Memory B cell (primary cell): ENCODE measurements at places on chromosomes 7 and 10.

GRCh38 chr7:135808206-135808605, 59.6 kb upstream of the FAM180A start:
- DNase-seq = no peak

- DNase-seq = no peak
These were observed 167.7 kb upstream of the ADO start for GRCh38 chr10:62636825-62637248.

DNA sequence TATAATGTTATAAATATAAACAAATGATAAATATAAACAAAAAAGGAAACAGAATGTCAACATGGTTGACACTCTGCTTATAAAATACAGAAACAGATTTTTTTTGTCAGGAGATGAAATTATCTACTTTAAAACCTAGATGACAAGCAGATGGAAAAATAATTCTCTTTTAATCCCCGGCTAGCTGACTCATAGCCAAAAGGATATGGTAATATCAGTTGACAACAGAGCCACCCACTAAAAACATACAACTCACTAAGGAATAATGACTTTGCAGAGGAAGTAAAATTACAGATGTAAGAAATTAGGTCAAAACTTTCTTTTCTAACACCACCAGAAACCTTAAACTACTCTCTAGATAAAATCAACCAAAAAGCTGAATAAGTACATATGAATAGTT, 131.1 kb upstream of the ABCB5 start:
- no peak for DNase-seq

DNA sequence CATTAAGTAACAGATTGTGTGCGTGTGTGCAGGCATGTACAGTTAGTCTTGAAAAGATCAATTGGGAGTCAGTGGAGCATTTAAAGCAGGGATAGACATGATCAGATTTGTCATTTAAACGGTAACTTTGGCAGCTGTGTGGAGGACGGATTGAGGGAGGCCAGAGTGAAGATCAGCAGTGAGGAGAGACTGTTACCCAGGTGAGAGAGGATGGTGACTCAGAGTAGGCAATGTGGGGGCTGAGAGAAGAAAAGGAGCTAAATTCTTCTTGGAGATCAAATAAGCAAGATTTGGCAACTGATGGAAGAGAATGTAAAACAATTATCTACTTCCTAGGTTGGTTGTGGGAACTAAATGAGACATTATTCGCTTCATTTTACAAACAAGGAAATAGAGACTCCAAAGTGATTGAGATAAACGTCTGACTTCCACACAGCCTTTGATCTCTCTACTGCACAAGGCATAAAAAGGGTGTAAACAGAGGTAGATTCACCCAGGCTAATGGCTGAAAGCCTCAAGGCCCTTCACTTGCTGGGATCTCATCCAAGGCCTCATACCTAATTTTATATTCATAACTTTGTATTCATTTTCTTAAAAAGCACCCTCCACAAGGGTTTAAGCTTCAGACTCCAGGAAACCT, 665.1 kb upstream of the GALNT17 start:
- no peak for DNase-seq

DNA sequence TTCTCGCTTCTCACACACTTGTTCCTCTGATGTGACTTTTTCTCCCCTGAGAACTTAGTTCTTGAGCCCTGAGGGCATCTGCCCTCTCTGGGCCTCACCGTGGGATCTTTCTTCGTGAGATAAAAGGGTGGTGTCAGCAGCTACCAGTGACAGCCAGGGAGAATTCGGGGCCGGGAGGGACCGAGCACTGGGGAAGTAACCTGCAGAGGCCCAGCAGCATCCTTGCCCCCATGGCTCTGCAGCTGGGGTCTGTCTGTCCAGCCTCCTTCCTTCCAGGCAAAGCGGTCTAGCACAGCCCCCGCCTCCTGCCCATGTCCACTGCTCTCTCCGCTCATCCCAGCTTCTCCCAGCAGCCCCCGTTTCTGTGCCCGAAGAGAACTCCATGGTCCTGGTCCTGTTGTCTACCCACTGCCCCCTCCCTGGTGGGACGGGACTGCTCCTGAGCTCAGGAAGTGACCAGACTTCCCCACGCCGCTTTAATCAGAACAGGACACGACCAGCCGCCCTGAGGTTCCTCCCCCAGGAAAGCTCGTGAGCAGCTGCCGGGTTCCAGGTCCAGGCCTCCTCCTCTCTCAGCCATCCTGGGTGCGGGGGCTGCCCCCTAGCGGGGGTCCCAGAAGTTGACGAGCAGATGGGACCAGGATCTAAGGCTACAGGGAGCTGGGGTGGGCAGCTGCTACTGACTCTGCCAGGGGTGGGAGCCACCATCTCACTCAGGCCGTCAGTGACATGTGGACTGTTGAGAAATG, 187.5 kb downstream of the WDR37 start:
- no peak for DNase-seq

- DNase-seq = peak; percentile 62
These were observed 122.3 kb upstream of the LYZL2 start for GRCh38 chr10:30751678-30752331.

DNA sequence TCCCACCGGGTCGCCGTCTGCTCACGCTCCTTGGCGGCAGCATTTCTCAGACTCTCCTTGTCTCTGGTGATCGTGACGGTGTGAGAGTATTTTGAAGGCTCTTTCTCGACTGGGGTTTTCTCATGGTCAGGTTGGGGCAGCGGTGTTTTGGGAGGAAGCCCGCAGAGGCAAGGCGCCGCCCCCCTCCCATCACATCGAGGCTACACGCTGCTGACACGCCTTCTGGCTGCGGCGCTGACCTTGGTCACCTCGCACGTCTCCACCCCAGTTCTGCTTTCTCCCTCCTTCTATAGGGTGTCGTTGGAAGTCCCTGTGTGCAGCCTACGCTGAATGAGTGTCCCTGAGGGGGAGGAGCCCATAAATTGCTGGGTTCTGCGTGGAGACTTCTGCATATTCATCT, 55.2 kb downstream of the GLRX3 start:
- no peak for DNase-seq

GRCh38 chr7:116786791-116787443, 75.5 kb upstream of the CAPZA2 start:
- DNase-seq = peak; percentile 52

- DNase-seq = peak; percentile 25
These were observed 27.0 kb upstream of the ZPBP start for GRCh38 chr7:50119815-50120637.

DNA sequence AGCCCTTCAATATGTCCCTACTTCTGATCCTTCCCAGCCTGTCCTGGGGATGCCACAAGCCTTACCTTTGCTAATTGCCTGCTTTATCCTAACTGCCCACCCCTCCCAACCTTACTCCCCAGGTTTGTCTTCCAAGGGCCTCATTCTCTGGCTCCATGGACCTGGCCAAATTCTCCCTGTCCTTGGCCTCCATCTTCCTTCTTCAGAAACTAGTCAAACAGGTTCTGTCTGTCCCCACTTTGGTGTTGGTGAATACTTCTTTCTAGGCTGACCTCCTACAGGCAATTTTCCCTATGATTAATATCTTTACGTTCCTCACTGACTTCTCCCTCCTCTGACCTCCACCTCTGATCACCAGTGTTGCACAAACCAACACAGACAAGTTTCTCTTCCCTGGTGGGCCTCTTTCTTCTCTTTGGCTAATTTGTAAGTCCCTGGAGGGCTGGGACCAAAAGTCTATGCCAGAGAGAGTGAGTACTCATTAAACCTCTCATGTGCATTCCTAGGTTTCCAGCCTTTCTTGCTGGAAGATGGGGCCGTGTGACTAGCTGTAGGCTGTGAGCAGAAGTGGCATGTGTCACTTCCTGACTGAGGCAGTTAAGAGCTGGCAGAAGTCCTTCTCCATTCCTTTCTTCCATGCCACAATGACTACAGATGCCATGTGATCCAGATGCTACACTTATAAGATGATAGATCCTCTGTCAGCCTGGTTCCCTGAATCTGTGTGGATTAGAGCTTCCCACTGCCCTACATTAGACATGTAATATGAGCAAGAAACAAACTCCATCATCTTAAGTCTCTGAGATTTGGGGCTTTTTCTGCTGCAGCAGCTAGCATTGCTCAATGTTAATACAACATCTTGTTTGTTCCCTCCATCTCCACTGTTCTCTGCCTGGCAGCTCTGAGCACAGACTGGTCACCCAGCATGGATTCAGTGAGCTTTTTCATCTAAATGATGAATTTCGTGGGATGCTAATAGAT, 382.7 kb downstream of the RPS24 start:
- no peak for DNase-seq

GRCh38 chr10:17445400-17445998, 8.9 kb downstream of the ST8SIA6 start:
- no peak for DNase-seq

- no peak for DNase-seq
These were observed 14.7 kb upstream of the SLC16A9 start for GRCh38 chr10:59724098-59724938.

- no peak for DNase-seq
These were observed 24.3 kb upstream of the LAMB1 start for GRCh38 chr7:108027239-108027638.

DNA sequence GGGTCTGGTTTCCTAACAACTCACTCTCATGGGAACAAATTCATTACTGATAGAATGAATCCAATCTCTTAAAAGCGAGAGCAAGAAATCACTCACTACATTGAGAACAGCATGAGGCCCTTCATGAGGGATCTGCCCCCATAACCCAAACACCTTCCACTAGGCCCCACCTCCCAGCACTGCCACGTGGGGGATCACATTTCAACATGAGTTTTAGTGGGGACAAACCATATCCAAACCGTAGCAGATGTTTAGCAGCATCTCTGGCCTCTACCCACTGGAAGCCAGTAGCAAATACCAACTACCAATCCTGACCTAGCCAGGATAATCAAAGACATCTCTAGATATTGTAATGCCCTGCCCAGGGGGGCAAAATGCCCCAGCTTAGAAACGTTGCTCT, 243.9 kb downstream of the ARHGAP21 start:
- DNase-seq = no peak

DNA sequence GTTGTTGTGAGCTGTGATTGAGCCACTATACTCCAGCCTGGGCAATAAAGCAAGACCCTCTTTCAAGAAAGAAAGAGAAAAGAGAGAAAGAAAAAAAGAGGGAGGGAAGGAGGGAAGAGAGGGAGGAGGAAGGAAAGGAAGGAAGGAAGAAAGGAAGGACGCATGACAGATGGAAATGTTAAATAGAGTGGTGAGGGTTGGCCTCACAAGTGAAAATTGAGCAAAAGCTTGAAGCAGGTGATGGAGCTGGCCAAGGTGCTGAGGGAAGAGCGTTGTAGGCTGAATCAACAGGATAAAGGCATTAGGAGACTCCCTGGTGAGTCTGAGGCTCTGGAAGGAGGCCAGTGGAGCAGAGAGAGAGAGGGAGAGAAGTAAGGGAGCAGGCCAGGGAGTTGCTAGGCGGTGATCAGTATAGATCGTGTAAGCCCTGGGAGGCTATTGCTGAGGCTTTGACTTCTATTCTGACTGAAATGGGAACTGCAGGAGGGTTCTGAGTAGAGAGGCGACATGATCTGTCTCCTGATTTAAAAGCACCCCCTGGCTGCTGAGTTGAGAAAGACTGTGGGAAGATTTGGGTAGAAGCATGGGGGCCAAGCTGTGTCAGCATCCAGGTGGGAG, 26.5 kb upstream of the TMEM248 start:
- DNase-seq = no peak

- DNase-seq = no peak
These were observed 160.4 kb downstream of the HDAC9 start for GRCh38 chr7:18655912-18656311.

DNA sequence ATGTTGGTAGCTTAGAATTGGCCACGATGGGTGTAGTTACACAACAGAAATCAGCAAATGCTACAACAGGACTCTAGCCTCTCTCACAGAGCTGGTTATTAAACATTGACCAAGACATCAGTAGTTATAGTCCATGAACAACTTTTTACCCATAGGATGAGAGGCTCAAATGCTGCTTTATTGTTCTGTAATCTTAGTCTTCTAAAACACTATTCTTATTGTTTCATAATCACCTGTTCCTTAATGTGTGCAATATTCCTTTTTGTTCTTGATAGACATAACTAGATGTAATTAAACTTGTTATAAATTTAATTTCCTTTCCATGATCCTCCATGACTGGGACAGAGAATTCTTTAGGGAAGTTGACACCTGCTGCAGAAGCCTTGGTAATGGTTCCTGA, 356.9 kb downstream of the EXOC4 start:
- no peak for DNase-seq

DNA sequence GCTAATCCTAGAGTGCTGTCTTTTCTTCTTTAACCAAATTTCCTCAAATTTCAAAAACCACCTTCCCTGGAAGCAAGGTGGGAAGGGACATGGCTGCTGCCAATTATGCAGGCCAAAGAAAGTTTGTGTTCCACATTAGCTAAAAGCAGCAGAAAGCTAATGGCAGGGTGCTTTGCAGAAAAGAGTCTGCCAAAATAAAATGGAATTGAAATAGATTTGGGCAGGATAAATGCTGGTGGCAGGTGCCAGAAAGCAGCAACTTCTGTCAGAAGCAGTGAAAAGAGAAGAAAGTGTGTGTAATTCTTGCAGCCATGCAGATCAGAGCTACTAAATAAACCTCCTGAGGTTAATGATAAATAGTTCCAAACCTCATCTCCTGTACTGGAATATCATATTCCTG, 275.5 kb downstream of the ABCA13 start:
- DNase-seq = no peak

DNA sequence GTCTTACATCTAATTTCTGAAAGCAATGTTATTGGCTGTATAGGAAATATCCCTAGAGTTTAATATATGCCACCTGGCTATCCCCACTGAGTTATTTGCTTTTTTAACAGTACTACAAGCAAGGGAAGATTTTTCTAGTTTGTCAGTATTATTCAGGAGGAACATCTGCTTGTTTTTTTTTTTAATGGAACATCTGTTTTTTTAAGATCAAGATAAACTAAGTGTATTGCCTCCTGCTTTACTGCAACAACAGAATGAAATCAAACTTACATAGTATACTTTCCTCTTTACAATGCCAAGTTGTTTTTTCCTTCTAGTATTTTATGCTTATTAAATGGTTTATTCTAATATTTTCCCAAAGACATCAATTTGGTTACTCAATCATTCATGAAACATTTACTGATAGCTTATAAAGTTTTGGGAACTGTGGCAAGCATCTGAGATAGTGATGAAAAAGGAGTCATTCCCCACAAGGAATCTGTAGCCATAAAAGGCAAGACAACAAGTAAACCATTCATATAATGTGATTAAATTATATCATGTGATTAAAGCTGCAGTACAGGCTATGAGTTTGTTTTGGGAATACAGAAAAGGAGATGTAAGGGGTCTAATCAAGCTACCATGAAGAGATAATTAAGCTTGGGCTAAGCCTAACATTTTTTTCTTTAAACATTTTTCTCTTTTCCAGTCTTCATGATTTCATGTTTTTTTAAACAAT, 17.4 kb downstream of the MTPN start:
- DNase-seq = no peak

- DNase-seq = no peak
These were observed 52.2 kb downstream of the UNC5B start for GRCh38 chr10:71264345-71265200.

GRCh38 chr7:57385668-57386067, 64.3 kb upstream of the ZNF716 start:
- no peak for DNase-seq

DNA sequence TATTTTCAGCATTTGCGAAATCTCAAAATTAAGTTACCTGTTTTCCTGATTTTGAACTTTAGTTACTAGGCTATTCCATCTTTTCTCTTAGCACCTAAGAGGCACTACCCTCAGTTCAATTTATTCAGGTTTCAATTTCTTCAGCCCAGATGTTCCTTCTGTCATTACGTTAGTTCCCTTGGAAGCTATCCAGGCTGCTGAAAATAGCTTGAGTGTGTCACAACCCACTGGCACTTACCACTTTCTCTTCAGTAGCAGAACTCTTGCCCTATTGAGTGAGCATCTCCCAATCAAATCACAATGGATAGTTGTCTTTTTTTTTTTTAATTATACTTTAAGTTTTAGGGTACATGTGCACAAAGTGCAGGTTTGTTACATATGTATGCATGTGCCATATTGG, 332.7 kb upstream of the LRGUK start:
- DNase-seq = no peak
